ENCODE measurements at places on chromosomes 5 and 9.

- DNase-seq, result no peak
Observed at GRCh38 chr5:106825374-106825773, 845.4 kb downstream of the EFNA5 start.

GRCh38 chr9:70324963-70325362 is 66.2 kb downstream of the SMC5 start:
- DNase-seq, result no peak

GRCh38 chr9:112487008-112487798 is 576 bp downstream of the KIAA1958 start:
- no peak for DNase-seq

GRCh38 chr5:17224858-17225511 is 7.6 kb downstream of the BASP1 start:
- no peak for DNase-seq

DNA sequence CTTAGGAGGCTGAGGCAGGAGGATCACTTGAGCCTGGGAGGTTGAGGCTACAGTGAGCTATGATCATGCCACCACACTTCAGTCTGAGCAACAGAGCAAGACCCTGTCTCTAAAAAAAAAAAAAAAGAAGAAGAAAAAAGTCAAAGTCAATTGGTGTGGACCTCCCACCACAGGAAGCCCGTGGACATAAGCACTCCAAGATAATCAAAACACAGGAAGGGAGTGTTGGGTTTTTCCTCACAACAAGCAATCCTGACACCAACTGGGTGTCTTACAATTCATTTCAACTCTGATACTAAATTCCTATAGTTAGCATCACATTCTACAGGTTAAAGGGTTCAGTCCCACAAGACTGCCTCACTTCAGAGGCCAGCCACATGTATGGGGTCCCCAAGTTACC is 70.7 kb downstream of the PDE6A start:
- DNase-seq, result no peak

DNA sequence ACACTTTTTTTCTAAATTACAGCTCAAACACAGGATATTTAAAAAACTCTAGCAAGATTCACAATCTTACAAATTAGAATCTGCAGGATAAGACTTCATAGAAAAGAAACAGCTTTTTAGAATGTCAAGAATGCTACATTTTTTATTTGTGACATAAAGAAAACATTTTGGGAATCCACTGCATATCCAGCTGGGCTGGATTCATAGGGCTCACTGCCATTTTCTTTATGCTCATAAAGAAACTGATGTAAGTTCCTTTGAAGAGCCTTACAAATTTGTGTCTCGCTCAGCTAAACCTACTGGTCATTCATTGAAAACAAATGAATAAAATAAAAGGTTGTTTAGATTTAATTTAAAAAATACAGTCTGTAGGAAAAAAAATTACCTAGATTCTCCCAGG is 332.3 kb downstream of the TRPM3 start:
- no peak for DNase-seq

GRCh38 chr9:93467062-93467416 is 13.7 kb upstream of the FAM120AOS start:
- DNase-seq, result no peak

DNA sequence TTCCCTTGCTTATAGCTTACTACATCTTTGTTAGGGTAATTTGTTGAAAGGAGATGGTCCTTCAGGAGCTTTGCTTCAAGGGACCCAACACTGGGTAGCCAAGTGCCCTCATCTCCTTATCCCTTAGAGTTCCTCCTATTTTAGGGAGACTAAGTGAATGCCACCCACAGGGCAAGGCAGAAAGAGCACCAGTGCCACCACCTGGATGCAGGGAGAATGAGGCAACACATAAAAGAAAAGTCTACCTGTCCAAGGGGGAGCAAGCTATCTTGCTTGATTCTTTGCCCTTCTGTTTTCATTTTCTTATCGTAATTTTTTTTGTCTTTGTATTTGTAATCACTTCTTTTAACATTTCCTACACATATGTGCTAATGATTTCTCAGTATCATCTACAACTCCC is 205.5 kb downstream of the NPR3 start:
- DNase-seq, result peak; percentile 30

- DNase-seq, result no peak
Observed at GRCh38 chr9:21672140-21672539, 130.3 kb upstream of the MTAP start.

GRCh38 chr5:160493806-160494338 is 72.2 kb downstream of the PTTG1 start:
- DNase-seq, result no peak

DNA sequence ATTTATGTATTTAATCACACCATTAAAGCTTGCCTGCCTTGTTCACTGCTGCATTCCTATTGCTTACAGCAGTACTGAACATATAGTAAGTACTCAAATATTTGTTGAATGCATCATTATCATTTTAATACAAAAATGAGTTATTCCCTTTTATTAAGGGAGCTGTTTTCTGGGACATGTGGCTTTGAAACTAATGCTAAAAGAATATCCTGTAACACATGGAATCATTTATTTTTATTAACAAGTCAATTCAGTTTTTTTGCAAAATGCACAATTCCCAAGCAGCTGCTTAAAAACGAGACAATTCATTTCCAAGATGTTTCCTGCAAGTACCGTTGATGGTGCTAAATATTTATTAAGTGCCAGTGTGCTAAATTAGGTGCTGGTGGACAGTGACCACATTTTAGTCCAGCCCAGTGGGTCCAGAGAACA is 148.3 kb upstream of the NR3C1 start:
- no peak for DNase-seq

DNA sequence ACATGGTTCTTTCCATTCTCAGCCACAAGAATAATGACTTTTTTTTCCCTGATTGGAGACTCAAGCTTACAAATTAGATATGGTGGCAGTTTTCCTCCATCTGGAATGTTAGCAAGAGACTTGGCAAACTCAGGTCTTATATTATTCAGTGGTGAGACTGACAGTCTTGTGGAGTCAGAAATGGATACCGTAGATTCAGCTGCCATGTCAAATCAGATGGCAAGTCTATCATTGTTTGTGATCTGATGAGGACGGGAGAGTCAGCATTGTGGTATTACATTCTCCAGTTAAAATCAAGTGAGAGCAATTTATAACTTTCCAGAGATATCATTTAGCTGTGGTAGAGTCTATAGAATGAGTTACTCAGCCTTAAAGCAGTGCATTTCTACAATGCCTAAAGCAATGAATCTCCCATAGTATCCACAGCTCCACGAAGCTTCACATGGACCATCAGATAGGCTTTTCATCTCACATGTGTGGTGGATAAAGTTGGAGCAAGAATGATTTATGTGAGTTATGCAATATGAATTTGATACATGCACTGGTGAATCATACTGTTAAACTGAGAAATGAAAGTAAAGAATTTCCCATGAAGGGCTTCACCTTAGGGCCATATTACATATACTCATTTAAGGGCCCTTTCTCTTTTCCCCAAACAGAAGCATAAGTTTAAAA is 430.6 kb downstream of the ZNF608 start:
- DNase-seq, result no peak

DNA sequence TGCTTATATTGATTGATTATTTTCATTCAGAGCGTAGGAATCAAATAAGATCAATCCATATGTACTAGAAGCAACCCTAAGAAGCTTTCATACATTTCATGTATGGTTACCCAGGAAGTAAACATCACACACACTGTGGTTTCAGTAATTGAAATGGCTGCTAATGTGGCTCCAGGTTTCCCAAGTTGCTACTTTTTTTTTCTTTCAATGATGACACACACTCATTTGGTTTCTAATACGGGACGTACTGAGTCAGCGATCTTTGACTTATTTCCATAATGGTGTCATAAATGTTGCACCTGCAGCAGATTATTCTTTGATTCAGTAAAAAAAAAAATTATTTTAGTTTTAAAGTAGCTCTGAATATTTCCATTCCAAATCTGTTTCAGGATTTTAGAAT is 248.6 kb downstream of the CTNND2 start:
- DNase-seq, result no peak

DNA sequence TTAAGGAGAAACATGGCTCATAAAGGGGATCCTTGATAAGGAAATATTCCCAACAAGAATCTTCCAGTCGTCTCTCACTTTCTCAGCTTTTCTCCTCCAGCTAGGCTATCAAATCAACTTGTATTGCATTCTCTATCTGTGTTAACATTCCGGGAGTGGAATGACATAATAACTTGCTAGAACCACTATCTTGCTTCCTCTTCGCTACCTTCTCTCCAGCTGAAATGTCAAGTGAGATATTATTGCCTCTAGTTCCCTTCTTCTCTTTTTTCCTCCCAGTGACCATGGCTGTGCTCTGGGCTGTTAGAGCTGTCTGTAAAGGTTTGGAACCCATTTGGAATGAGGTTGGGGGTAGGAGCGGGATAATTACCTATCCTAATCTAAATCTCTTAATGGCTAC is 1329.5 kb upstream of the WWC1 start:
- no peak for DNase-seq

DNA sequence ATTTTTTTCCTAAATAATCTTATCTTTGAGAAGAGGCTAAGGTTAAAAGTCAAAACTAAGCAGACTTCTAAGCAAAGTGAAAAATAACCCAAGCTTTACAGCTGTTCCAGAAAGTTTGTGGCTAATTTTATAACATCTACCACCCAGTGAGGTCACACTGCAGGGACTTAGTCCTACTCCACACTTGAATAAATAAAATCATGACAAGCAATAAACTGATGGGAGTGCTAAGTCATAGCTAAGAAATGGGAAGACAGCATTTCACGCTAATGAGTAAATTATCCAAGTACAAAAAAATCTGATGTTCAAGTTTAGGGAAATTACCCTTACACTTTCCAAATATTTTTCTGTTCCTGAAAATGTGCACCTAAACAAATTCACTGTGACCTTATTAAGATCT is 47.7 kb downstream of the ZNF608 start:
- no peak for DNase-seq

Measured in iPS DF 19.7 (cell line).